ENCODE measurements at places on chromosomes 6 and 20.

DNA sequence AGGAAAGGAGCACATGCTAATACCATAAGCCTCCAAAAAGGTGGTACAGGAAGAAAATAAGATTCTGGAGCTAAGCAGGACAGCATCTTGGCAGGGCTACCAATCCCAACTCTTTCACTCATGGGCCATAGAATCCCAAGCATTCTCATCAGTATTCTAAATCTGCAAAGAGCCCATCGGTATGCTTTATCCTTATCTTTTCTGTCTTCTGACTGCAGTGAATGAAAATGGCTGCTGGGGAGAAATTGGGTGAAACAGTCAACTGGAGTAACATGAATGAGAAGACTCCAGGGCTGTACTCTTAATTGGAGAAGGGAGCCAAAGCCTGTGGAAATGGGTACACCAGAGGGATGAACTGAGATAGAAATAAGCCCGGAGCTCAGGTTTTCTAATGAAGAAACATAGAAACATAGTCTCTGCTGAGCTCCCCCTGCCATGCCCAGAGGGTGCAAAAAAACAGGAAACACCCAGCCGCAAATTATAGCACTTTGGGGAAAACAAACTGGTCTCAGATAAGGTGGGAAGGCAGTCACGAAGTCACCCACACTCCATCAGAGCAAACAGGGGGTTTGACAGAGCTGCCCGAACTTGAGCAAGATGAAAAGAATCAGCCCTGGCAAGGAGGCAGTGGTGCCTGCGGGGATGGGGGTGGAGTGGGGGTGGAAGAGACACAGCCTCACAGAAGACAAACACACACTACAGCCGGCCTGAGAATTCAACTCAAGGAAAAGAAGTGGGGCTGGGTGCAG, 35.4 kb upstream of the E2F3 start:
- peak; percentile 59 for DNase-seq

DNA sequence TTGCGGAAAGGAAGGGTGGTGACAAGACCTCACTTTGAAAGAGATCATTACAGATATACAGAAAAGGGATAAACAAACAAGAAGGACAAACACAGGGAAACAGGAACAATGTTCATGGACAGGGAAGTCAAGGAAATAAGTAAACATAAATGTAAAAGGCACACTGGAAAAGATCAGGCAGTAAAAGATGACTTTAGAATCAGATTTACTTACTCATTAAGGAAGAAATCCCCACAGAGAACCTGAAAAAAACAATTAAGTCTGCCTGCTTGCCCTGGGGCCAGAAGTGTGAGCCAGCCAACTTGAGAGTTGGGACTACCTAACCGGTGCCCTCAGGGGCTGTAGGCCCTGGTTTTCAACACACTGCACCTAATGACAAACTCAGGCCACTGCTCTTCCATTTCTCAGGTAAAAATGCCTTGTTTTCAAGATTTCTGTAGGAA, 1.7 kb downstream of the APMAP start:
- DNase-seq, result no peak

DNA sequence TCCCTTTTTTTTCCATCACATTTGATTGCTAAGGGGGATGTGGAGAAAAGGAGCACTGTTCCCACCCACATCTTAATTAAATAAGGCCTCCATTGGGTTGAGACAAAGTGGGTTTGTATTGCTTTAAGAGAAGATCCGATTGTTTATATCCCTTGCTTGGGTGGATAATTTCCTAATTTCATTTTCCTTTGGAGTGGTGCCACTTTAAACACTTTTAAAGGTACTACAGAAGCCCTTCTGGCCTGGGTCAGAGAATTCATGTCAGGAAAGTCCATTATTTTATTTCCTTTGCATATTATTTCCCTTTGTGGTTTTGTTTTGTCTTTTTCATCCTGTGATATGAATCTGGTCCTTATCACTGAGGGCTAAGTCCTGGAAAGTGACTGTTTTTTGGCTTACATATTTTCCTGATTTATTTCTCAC, 56.9 kb downstream of the PHACTR2 start:
- DNase-seq, result no peak

DNA sequence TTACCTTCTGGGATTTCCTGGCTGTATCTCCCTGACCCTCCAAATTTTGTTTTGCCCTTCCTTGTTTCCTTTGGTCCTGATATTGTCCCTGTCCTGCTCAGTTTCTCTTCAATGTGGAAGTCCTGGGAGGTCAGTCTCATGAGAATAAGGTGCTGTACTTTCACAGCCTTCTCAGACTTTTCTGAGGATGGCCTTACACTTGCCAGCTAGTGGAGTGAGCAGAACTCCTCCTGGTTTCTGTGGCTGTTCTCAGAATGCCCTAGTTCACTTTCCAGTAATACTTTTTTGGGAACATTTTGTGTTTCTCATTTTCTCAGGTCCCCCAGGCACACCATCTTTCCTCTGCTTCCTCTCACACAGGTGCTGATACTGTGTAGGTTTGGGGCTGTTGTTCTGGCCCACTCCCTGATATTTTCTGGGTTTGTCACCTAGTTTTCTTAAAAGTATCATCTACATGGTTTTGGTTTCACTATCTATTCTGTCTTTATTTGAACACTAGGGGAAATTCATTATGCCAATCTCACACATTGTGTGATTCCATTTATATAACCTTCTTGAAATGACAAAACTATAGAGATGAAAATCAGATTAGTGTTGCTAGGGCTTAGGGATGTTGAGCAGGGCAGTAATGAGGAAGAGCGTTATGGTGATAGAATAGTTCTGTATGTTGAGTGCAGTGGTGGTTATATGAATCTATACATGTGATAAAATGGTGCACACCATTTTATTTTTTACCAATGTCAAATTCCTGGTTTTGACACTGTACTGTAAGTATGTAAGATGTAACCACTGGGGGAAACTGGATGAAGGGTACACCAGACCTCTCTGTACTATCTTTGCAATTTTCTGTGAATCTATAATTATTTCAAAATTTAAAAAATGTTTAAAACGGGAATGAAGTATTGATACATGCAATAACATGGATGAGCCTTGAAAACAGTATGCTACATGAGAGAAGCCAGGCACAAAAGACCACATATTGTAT, 27.2 kb upstream of the BRPF3 start:
- DNase-seq, result no peak

GRCh38 chr6:107490566-107491137, 735 bp downstream of the SOBP start:
- DNase-seq, result no peak

GRCh38 chr20:2750491-2751251, 49.8 kb downstream of the CPXM1 start:
- DNase-seq, result no peak

GRCh38 chr6:16758163-16758975, 2.9 kb downstream of the ATXN1 start:
- no peak for DNase-seq

DNA sequence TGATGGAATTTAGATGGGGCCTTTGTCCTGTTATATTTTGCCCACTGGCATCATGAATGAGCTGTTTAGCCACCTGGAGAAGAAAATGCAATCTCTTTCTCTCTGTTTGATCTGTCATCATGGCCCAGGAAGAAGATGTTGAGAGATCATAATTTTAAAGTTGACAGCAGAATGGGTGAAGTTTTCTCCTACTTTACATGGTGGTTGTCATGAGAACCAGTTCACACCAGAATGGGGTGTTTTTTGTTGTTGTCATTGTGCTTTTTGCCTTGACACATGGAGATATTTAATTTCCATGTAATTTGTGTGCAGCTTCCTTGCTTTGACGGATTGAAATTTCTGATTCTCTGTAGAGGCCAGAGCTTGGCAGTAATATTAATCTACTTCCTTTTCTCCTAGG, 122.5 kb downstream of the FARS2 start:
- no peak for DNase-seq

- DNase-seq, result no peak
Measured at GRCh38 chr20:11772226-11772730, 145.4 kb upstream of the BTBD3 start.

DNA sequence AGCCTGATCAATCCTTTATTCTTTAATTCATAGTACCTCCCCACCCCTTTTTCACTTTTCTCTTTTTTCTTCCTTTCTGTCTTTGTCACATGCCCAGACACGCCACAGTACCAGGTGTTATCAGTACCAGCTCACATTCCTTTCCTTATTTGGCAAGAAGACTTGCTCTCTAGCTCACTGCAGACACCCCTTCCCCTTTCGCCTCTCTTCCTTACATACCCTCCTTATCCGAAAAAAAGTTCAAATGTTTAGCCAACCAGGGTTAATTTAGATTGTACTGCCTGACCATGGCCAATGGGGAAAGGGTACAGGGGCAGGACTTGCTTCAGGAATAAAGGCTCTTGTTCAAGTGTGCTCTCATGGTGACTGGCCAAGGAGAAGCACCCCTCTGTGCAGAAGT, 9.3 kb upstream of the SIRPB2 start:
- no peak for DNase-seq

DNA sequence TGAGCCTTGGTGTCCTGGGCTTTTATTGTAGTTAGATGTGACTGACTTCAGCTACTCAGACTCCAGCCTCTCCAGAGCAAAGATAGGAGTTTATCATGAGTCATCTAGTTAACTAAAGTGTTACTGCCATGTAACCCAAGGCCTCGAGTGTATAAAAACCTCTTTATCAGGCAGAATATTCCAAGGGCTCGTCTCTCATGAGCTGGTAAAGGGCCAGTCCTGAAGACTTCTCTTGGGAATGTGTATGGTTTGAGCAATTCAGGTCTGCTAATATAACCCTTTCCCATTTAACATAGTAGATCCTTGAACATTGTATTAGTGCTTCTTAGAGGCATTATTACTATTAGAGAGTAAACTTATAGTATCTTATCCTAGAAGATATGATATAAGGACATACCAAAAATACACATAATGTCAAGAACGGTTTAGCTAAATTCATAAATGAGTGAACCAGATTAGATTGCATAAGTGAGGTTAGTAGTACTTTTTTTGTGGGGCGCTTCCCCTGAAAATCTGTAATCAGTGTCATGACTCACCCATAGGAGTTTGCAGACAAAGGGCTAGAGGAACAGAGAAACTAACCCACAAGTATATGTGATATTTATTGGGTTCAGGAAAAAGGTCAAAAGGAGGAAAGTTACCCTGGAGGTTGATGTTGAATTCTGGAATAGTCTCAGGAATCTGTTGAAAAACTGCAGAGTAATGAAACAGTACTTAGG, 16.0 kb downstream of the DSE start:
- no peak for DNase-seq

- DNase-seq, result no peak
Measured at GRCh38 chr20:11473983-11474382, 443.7 kb upstream of the BTBD3 start.

DNA sequence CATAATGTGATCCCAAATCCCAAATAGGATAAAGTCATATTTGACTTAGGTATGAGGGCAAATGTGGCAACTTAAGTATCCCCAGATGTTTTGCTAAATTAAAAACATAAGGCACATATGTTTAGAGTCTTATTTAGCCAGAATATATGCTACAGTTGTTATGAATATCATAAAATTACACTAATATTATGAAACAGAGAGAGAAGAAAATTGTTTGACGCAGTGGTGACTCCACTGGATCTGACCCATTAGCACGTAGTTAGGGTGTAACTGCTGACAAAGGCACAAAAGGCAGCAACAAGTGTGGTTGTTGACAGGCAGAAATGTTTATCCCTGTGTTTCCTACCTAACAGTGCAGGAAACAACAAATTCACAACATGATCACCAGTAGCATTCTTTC, 152.4 kb upstream of the THBS2 start:
- DNase-seq, result no peak

DNA sequence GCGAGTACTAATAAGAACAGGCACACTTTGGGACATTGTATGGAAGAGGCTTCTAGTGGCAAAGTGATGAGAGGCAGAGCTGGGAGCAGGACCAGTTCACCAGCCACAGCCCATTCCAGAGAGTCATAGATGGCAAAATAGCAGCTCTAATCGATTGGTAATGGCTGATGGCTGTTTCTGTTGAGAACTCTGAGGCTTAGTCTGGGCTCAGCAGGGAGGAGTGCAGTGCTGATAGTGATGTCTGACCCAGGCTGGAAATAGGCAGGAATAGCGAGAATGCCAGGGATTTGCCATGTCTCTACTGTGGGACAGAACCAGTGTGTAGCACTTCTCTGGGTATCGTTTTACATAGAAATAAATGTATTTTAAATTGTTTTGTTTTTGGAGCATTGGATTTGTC, 620.0 kb upstream of the FLRT3 start:
- no peak for DNase-seq

DNA sequence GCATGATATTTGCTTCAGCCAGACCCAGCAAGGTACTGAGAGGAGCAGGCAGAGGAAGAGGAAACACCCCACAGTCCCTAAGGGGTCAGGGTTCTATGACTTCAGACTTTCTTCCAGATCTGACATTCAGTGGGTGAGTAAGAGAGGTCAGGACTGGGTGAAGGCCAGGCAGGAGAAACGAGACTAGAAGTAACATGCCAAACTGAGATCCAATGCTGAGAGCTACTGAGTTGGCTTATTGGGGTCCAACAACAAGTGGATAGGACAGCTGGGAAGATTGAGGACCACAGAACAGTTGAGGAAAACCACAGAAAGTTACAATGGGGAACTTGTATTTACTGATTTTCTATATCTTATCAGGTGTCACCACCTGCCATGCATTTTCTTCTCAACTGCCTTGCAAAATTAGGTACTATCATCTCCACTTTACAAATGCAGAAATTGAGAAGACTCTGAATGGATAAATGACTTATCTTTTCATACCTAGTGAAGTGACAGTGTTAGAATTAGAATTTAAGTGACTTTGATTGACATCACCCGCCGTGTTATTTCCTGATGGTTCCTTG, 43.8 kb upstream of the HIVEP1 start:
- no peak for DNase-seq

- DNase-seq, result no peak
Measured at GRCh38 chr6:115456848-115457247, 603.8 kb downstream of the FRK start.

DNA sequence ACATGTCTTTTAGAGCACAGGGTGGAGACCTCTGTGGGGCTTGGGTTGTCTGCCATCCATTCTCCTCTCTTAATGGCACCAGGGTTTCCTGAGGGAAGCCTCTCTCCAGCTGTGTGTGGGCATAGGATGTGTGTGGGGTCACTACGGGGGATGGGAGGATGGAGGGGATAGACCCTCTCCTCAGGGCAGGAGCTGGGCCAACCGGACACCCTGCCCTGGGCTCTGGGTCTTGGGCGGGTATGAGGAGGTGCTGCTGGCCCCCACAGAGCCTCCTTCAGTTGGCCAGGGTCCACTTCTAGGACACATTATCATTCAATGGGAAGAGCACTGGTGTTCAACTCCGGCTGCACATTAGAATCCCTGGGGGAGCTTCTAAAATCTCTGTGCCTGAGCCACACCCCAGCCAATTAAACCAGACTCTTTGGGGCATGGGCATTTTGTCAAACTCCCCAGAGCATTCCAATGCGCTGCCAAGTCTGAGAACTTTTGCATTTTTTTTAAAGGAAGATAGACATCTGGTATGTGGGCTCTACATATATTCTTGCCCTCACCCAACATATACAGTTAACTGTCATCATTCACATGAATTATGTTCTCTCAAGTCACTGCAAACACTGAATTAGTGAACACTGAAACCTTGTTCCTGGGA, 38.5 kb downstream of the TRAM2 start:
- DNase-seq, result no peak

GRCh38 chr6:131136021-131136786, 937 bp downstream of the AKAP7 start:
- DNase-seq, result no peak

- no peak for DNase-seq
Measured at GRCh38 chr6:21228876-21229460, 364.6 kb upstream of the SOX4 start.

GRCh38 chr20:62627901-62628612, 14.2 kb upstream of the SLCO4A1 start:
- no peak for DNase-seq

GRCh38 chr6:116568111-116568510, 3.2 kb upstream of the RWDD1 start:
- no peak for DNase-seq

GRCh38 chr6:119314885-119315272, 34.7 kb downstream of the MAN1A1 start:
- no peak for DNase-seq

All from activated effector memory CD4-positive, alpha-beta T cell treated with Interleukin-2 at 50 U/mL for 16 hours (primary cell).